ENCODE measurements at places on chromosomes 7 and 10.

DNA sequence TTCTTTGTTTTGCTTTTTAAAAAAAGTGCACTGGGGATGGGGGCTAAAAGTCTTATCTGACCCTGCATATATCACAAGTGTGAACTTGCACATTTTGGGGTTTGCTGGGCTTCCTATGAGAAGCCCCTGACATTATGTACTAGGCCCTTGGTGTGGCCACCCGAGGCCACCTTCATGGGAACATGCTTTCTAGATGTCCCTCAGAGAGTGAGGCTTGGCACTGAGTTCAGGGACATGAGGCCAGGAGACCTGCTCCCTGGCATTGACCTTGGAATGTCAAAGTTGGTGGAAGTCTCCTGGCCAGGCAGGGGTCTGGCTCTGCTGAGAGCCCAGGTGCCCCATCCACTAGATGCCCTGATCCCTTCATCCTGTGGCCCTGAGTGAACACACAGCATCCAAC, 536.2 kb downstream of the TCERG1L start:
- DNase-seq, result no peak

- no peak for DNase-seq
These were observed 72.1 kb downstream of the WNT2 start for GRCh38 chr7:117250801-117251200.

DNA sequence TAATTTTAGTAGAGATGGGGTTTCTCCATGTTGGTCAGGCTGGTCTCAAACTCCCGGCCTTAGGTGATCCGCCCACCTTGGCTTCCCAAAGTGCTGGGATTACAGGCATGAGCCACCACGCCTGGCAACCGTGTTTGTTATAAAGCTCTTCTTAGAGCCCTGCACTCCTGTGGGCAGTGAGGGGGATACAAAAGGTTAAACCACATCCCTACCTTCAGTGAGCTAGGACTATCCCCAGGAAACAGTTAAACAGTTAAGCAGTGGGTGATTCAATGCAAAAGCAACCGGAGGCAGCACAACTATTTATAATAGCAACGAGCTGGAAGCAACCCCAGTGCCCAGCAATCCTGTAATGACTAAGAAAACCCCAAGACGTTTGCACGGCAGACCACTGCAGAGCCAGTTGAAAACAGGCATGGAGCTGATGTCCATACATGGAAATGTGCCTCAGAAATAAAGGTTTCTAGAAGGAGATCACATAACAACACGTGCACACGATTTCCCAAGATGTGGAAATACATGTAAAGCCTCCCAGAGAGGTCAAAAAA, 107.2 kb upstream of the LYZL2 start:
- no peak for DNase-seq

DNA sequence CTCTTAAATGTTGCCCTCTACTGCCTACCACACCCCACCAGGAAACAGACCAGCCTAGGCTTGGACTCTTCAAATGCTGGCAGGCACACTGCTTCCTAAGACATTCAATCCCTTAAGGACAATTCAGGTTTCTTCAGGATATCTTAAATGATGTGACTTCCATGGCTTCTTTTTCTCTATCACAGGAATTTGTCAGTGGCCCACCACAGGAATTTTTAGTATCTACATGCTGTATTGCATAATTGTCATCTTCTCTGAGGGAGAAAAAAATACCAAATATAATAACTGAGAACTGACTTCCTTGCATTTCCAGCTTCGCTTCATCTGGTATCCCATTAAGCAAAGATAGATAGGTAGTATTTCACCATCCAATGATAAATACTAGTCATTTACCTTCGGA, 129.3 kb downstream of the WNT2 start:
- DNase-seq, result no peak

GRCh38 chr7:85343484-85343883, 156.6 kb upstream of the SEMA3D start:
- no peak for DNase-seq

Measured in right kidney (tissue), 9 donors.